ENCODE measurements at places on chromosomes 5 and 9.

- no peak for DNase-seq
These were observed 275.7 kb downstream of the CSNK1G3 start for GRCh38 chr5:123787635-123788034.

DNA sequence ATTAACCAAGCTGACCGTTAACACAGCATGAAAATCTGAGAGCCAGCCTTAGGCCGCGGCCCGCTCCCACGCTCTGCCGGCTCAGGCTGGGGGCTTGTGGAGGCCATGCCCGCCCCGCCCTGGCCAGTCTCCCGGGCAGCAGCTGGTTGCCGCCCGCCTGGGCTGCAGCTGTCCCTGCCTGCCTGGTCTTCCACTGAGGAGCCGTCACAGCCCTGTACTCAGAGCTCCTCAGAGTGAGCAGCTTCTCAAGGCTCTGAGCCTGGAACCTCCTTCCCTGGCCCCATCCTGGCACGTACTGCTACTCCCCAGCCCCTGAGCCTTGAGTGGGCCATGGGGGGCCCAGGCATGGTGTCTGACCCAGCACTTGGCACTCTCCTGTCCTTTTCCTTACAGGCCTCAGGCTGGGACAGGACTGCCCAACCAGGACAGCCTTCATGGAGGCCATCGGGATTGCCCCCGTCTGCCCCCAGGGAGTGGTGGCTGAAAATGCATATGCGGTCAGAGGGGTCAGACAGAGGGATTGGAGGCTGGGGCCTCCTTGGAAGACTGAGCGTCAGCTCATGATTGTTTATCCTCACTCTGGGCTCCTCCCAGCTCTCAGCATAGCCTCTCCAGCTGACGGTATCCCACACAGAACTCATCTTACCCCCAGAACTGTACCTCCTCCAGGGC lies 11.9 kb downstream of the FGFR4 start:
- DNase-seq = no peak

- no peak for DNase-seq
These were observed 1509.7 kb downstream of the MAT2B start for GRCh38 chr5:165015126-165015525.

DNA sequence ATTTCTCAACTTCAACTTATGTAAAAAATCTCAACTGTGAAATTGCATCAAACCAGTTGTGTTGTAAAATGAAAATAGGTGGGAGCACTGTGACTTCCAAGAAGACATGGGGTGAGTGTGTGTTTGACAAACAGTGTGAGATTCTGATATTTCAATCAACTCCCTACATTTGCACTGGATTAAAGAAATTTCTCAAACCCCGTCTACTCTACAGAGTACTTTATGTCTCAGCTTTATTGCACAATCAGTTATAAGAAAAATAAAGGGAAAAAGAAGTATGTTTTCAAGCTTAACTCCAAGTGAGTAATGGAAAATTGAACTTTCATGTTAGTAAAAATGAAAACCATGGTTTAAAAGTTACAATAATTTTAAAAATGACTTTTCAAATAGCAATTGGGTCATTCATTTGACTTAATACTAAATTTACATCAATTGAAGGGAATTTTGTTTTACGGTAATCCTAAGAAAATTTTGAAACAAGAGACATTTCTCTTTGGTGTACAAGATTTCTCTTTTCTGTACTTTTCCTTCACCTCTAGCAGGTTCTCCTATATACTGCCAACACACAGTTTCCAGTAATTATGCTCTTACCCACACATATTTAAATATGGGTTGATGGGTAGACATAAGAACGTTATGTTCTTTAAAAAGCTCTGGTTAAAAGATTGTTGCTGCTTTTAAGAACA lies 80.3 kb downstream of the CDO1 start:
- no peak for DNase-seq

- DNase-seq = no peak
These were observed 47.4 kb downstream of the ABHD17B start for GRCh38 chr9:71863631-71864030.

- DNase-seq = no peak
These were observed 73.2 kb downstream of the PIK3R1 start for GRCh38 chr5:68288707-68289134.

DNA sequence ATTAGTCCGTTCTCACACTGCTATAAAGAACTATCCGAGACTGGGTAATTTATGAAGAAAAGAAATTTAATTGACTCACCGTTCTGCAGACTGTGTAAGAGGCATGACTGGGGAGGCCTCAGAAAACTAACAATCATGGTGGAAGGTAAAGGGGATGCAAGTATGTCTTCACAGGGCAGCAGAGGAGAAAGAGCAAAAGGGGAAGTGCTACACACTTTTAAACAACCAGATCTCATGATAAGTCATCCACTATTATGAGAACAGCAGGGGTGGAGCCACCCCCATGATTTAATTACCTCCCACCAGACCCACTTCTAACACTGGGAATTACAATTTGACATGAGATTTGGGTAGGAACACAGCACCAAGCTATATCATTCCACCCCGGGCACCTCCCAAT lies 26.6 kb downstream of the FST start:
- no peak for DNase-seq

DNA sequence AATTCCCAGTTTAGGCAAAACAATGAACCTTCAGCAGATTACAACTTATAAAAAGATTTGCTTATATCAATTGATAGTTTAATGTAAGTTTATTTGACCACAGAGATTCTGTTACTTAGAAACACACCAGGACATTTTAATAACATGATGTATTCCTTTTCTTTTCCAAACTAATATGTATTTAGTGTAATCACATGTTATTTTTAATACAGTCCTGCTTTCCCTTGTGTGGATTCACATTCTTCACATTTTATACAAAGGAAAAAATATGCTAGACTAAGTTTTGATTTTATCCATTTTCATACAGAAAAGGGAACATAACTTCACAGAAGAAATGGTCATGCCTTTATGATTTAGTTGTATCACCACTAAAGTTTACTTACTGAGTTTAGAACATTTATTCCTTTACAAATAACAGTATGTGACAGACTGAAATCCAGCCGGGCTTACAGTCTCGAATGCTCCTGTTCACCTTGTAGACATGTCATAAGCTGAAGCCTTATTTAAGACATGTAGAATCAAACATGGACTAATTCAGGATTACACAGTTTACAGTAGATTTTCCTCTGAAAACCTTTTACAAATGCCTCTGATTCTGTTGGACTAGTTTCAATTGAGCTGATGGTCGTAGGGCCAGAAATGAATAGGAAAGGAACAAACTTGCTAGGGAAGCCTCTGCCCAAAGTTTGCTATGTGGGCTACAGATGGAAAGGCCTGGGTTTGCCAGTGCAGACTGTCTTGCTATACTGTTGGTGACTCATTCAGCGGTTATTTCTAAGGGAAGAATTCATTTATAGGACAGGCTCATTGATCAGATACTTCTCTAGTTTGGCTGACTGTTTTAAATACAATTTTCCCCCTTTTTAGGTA lies 6.6 kb upstream of the ASPN start:
- DNase-seq = no peak

GRCh38 chr9:36625006-36625615 lies 52.4 kb downstream of the MELK start:
- DNase-seq = no peak

- DNase-seq = no peak
These were observed 84.7 kb downstream of the PLCXD3 start for GRCh38 chr5:41425736-41426135.

- no peak for DNase-seq
These were observed 29.4 kb upstream of the PDCL start for GRCh38 chr9:122857815-122858214.

DNA sequence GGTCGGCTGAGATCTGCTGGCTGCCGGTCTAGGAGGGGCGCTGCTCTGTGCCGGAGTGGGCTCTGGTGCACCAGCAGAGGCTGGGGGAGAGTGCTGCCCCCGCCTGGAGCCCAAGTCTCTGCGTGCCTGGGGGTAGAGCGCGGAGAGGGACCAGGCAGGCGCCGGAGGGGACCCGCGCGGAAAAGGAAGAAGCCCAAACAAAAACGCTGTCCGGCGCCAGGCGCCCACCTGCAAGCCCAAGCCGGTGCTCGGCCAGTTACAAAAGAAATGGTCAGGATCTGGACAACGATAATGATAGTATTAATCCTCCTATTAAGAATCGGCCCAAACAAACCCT lies 571 bp upstream of the S1PR3 start:
- no peak for DNase-seq

- DNase-seq = no peak
These were observed 95.6 kb downstream of the GNAQ start for GRCh38 chr9:77935974-77936373.

GRCh38 chr5:60141119-60141518 lies 247.6 kb upstream of the PDE4D start:
- no peak for DNase-seq

- DNase-seq = no peak
These were observed 20.4 kb downstream of the GNPDA1 start for GRCh38 chr5:141992349-141992963.

DNA sequence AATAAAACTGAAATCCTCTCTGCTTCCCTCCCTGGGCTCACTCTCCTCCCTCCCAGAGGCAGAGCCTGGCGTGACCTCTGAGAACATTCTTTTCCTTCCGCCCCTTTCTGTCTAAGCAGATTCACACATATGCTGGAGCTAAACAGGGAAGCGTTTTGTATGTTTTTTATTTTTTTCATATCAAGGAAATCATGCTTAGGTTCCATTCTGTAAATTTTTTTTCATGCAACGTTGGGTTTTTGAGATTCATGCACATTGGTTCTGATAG lies 20.2 kb upstream of the BARHL1 start:
- DNase-seq = no peak

GRCh38 chr5:109619606-109620005 lies 70.1 kb upstream of the MAN2A1 start:
- no peak for DNase-seq

- no peak for DNase-seq
These were observed 476.1 kb upstream of the PTPRD start for GRCh38 chr9:11088821-11089374.

DNA sequence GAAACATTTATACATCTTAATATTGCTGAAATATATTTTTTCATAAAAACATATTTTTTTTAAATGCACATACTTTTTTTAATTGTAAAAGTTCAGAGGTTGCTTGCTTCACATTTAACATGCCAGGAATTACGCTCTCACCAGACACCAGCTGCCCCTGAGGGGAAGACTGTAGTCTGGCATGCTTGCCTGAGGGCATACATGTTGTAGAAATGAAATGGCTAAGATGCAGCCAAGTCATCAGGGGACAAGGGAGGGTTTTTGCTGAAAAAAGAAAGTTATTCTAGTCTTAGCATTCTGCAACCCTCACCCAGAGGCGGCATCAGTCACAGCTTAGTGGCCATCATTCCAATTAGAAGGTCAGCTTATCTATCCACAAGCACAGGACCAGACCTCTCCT lies 426.7 kb upstream of the FTMT start:
- no peak for DNase-seq

DNA sequence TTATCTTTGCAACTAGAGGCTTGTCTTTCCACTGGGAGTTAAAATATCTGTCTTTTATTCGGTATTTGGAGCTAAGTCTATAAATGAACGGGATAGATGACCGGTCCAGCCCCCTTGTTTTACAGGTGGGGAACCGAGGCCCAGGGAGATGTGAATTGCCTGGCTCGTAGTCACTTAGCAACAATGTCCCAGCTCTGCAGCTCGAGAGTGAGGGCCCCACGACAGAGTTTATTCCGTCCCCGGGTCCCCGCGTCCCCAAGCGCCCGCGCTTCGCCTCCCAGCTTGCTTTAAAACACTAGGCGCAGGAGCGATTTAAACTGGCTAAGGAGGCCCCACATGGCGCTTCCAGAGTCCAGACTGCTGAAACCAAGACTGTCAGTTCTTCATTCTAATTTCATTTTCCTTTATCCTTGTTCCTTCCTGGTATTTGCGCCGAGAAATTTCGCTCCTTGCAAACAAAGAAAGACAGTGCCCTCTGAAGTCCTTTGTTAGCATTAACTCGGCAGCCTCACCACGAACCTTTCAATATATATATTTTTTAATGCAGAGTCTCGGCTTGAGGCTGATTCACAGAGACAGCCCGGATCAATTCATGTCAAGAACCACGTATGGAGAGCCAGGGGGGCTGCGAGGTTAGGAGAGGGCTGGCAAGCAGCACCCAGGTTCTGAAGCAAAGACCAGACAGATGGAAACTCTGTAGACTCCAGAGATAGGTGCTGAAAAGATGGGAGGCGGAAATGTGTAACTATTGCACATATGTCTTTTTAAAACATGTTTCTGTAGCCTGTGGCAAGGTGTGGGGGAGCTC lies 1.4 kb upstream of the ENC1 start:
- DNase-seq = no peak

DNA sequence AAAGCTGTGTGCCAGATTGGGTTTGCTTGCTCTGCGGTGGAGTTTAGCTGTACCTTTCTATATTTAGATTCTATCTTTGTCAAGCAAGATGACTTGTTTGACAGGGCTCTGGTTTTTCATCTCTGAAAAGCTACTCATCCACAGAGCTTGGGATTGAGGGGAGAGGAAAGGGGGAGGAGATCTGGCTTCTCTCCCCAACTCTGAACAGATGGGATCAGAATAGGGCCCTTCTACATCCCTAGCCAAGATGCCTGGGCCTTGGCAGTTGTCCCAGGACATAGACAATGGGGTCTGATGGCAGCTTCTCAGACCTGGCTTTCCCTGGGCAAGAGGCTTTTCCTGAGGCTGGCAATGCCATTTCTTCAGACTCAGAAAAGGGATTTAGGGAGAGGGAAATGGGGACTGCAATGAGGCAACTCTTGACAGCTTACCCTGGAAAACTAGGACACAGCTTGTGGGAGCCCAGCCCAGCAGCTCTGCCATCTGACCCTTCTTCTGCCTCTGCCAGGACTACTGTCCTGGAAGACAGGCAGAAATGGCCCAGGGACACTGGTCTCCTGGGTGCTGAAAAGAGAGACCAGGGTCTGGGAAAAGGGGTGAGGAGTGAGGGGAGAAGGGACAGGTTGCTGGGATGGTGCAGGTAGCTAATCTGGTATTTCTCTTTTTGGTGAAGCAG lies 50.2 kb upstream of the ASTN2 start:
- DNase-seq = no peak
